ENCODE measurements at places on chromosomes 4 and X.

GRCh38 chr4:113232194-113232593 is 182.7 kb downstream of the ANK2 start:
- DNase-seq = no peak

DNA sequence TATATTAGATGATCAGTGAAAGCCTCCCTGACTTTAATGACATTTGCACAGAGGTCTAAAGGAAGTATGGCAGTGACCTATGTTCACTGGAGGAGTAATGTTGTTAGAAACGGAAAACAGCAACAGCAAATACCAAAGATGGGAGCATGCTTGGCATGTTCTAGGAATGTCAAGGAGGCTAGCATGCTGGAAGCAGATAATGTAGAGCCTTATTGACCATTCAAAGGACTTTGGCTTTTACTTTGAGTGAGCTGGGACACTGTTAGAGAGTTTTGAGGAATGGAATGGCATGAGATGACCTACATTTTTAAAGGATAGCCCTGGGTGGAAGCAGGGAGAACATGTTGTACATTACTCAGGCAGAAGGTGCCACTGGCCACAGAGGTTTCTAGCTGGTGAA is 6.0 kb downstream of the RPA4 start:
- DNase-seq = no peak

- DNase-seq = no peak
Observed at GRCh38 chr4:136922066-136922465, 610.2 kb downstream of the PCDH18 start.

DNA sequence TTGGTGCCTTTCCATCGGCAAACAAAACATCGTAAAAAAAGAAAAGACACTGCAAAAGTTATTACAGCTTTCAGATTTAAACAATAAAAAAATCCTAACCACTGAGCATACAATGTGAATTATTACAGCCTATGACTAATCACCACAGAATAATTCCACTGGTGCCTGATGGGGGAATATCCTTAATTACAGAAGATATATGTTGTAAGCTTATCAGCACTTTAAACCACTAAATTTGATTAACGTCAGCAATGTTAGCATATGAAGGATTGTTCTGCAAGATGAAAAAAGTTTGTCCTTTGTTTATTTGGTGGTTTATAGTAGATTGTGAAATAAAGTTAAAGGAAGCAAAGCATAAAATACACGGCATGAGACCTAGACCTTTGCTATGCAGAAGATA is 210.2 kb upstream of the ADAMTS3 start:
- no peak for DNase-seq

DNA sequence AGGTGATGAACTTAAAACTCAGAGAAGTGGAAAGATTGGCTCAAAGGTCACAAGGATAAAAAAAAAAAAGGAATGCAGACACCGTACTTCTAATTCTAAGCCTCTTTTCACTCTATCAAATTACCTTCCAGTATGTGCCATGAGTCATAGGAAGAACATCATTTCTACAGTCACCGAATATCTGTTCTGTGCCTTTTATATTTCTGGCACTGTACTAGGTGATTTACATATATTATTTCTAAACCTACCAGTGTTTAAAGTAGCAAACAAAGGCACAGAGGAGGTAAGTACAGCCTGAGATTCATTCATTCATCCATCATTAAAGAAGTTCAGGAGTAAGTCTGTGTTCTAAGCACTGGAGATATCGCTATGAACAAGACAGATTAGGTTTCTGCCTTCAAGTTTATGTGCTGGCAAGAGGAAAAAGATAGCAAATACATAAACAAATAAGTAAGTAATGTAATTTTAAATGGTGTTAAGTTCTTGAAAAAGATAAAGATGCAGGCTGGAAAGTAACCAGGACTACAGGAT is 65.3 kb downstream of the PALLD start:
- no peak for DNase-seq

DNA sequence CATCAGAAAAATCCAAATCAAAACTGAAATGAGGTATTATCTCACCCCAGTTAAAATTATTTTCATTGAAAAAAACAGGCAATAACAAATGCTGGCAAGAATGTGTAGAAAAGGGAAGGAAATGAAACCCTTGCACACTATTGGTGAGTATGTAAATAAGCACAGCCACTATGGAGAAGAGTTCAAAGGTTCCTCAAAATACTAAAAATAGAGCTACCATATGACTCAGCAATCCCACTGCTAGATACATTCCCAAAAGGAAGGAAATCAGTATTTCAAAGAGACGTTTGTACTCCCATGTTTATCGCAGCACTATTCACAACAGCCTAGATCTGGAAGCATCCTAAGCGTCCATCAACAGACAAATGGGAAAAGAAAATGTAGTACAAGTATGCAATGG is 932.4 kb downstream of the PCDH18 start:
- DNase-seq = no peak

DNA sequence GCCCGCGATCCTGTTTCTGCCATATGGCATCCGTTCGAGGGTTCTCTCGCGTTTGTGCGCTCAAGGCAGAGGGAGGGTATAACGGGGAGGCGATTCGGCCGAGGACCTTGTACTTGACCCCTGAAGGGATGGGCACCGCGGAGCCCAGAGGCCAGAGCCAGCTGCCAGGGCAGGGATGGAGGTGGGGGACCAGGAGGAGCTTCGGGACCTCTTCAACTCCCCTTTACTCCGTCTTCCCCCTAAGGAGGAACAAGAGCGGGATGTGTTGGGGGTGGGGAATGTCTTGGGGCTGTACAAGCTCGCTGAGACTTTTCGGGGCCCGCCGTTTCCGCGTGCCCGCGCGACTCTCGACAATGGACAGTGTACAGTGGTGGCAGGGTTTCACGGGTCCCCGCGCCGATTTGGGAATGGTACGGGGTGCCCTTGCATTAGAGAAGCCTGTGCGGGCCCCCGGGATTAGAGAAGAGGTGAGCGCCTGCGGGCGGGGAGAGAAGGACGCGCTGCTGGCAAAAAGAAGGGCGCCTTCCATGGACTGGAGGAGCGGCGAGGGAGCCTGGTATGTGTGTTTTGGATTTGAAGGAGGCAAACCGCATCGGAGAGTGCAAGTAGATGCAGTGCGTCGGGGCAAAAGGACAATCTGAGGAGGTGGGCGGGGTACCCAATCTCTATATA is 760 bp downstream of the UGT8 start:
- no peak for DNase-seq

GRCh38 chr4:140637836-140638235 is 69.1 kb upstream of the UCP1 start:
- no peak for DNase-seq

DNA sequence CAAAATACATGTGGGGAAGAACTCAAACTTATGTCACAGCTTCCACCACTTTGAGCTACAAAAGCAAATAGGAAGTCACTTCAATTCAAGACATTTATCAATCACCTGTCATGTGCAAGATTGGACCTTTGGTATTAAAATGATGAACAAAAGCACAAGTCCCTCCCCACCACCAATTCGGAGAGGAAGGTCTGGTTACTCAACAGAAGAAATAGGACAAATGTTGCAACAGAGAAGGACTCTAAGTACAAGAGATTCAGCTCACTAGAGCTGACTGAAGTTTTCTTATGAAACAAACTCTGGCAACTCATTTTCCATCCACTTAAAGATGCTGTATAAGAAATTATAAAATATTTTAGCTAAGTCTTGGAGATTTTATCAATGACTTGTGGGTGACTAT is 16.0 kb upstream of the MMRN1 start:
- DNase-seq = no peak

DNA sequence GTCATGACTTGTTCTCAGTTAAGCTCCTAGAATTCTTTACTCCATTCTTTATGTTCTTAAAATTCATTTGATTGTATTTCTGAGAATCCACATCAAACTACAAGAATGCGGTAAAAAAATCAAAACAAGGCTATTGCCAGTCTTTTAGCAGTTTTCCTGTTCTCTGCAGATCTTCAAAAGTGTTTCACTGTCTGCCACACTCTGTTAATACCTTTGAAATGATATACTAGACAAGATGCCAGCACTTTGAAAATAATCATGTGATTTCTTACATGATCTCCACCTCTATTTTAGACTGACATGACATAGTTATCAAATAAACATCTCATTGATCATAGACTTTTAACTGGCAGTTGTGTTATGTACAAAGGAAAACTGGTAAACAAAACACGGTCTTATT is 30.1 kb upstream of the GPRIN3 start:
- DNase-seq = no peak

GRCh38 chrX:15435836-15436619 is 51.8 kb upstream of the VEGFD start:
- no peak for DNase-seq

DNA sequence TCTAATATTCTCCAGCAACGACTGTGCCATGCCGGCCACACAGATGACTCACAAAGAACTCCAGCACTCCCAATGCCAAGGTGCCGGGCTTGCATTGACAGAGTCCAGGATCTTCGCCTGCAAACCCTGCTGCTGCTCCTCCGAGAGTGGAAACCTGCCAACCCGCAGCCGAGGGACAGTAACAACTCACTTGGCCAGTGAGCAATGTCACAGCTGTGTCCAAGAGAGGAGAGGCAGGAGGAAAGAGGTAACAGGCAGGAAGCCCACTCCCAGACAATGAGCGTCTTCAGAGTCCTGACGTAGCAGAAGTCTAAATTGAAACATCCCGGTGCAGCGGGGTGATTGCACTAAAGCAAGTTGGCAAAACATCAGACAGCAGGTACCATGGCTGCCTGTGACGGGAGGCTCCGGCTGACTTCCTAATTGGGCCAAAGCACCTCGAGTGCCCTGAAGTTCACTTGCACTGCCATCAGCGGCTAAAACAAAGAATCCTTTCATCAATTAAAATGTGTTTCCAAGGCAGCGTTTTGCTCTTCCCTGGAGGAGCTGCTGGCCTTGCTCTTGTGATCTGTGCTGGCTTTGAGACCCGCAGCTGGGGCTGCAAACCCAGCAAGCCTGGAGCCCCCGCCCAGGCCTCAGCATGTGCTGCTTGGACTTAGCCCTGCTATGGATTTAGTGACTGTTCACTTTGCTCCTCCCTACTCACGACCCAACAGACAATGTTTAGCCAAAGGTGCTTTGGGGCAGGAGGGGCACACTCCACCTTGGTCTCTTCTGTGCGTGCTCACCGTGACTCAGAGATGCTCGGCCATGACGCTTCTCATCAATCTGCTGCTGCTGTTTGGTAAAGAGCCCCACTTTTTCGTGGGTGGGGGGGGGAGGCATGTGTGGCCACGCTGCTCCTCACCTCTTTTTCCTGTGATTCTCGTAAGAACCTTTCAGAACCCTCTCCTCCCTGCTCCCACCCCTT is 36.5 kb downstream of the DCTD start:
- no peak for DNase-seq

DNA sequence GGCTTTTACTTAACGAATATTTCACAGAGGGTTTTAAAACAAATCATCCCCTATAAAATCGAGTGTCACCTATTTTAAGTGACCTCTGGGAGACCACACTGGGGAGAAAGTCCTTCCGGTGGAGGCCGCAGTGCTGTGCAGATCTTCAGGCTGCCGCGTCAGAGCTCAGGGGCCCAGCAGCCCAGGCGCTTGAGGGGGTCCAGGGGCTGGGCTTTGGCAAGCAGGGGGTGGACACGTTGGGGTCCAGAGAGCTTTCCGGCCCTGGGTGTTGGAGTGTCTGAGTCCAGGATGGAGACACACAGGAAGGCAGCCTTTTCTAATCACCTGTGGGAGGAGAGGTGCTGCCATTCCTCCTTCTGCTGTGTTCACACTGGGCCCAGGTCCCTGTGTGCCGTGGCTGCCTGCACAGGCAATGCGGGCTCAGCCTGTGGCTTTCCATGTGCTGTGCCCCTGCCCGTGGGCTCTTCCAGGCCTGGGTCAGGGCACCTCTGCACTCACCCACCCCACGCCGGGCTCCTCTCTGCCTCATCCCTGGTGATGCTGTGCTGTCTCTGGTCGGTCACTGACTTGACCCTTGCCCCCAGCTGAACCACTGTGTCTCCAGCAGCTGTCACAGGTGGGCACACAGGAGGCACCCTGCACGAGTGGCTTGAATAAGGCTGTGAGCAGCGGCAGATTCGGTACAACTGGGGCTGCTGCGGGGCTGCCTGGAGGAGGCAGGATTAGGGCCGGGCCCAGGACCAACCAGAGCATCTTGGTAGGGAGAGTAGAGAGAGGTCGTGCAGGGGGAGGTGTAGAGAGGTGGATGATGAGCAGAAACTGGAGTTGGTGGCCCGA is 10.0 kb downstream of the HTRA3 start:
- DNase-seq = no peak

DNA sequence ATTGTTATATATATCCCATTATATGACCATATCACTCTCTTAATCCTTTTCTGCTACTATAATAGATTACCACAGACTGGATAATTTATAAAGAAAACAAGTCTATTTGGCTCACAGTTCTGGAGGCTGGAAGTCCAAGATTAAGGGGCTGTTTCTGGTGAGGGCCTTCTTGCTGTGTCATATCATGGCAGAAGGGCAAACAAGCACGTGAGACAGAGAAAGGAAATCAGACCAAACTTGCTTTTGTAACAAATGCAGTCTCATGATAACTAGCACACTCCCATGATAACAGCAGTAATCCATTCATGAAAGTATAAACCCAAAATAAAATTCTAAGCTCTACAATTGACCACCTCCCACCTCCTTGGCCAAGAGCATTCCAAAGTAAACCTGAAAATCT is 16.3 kb upstream of the TAB3 start:
- no peak for DNase-seq

- no peak for DNase-seq
Observed at GRCh38 chr4:7945709-7946380, 6.2 kb upstream of the AFAP1 start.

- DNase-seq = no peak
Observed at GRCh38 chrX:139086246-139086645, 374.7 kb upstream of the FGF13 start.

- DNase-seq = no peak
Observed at GRCh38 chr4:121472937-121473721, 92.3 kb upstream of the QRFPR start.

- DNase-seq = no peak
Observed at GRCh38 chrX:72041871-72042851, 89.6 kb downstream of the RTL5 start.

GRCh38 chr4:146059865-146060264 is 115.7 kb upstream of the LSM6 start:
- no peak for DNase-seq

GRCh38 chrX:17375637-17376430 is 834 bp downstream of the NHS start:
- DNase-seq = no peak

DNA sequence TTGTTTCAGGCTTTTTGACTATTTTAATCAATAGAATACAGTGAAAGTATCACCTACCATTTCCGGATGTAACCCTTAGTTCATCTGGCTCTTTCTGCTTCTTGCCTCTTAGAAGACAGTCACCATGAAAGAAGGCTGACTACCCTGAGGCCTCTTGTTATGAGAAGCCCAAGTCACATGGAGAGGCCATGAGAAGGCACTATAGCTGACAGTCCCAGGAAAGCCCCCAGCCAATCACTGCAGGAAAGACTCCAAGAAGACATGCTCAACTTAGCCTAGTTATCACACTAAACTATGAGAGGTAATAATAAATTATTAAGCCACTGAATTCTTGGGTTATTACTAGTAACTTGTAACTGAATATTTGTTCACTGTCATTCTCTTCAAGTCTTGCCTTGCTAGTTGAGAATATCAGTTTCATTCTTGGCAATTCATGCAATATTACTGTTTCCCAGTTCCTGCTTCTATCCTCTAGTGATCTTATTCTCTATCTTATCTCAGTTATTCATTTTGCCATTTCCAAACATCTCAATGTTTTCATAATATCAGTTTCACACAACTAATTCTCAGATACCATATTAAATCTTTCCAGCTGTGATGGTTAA is 57.1 kb upstream of the GUCY1A1 start:
- DNase-seq = no peak

All from SHP77 treated with DMSO at 0.1 percent for 48 hours (cell line).